ENCODE measurements at places on chromosomes 12 and 14.

DNA sequence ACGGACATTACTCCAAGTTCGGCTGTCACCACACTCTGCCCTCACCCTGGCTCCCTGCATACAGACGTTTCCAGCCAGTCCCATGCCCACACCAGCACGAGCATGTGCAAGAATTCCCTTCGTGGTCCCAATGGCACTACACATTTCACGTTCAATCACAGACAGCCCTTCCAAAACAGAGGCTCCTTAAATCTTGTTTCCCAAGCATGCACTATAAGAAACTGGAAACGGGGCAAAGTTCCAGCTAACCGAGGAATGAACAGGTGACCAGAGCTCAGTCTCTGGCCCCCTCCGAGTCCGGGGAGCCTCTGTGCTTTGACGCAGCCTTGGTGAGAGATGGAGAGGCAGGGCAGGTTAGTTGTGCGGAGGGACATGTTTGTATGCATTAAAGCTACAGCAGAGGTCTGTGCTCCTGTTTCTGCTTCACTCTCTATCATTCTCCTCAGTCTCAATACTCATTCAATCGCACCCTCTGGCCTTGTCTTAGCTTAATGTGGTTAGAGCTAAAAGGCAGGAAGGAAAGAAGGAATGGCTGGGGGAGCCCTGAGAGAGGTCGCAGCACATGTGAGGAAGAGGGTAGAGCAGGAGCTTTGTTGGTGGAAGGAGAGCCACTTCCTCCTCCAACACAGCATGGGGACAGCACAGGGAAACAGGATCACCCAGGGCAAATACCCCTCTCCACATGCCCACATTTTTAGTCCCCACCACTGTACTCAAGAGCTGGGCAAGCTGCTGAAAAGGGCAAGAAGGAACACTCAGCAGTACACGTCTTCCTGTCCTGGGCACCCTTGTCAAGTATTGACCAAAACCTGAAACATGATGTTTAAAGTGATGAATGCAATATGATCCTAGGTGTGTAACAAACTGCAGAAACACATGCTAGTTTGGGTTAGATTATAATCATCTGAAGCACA is 12.2 kb upstream of the SELPLG start:
- DNase-seq = no peak

DNA sequence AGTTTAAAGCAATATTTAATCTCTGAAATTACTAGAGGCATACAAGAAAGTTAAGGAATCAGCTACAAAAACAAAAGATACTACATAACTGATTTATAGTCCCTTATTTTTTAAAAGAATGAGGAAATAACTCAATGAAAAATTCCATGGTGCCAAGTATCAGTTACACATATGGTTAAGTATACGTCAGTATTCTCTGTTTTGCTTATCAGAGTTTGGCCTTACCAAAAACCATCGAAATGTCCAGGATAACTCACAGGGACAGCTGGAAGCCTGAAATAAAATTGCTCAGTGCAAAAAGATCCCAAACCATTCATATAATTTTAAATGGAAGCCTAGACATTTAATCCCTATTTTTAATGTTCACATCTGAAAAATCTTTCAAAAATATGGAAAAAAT is 3.6 kb downstream of the CFL2 start:
- DNase-seq = peak; percentile 20

DNA sequence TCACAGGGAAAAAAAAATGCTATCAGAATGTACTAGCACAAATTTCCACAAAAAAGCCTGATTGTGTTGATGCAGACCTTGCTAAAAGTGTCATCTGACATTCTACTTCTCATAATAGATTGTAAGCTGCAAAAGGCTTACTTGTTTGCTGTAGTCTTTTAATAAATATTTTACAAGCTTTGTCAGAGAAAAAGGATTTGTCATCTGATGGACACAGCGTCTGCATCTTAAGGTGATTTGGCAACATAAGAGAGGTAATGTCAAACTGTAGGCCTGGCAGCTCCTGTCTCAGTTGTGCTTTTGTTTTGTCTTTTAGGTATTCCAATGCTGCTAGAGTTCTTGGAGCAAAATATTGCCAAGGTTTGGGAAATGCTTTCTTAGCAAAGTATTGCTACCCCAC is 26.3 kb upstream of the KCNH3 start:
- no peak for DNase-seq

GRCh38 chr14:52949711-52950409 is 990 bp downstream of the FERMT2 start:
- DNase-seq = peak; percentile 47

DNA sequence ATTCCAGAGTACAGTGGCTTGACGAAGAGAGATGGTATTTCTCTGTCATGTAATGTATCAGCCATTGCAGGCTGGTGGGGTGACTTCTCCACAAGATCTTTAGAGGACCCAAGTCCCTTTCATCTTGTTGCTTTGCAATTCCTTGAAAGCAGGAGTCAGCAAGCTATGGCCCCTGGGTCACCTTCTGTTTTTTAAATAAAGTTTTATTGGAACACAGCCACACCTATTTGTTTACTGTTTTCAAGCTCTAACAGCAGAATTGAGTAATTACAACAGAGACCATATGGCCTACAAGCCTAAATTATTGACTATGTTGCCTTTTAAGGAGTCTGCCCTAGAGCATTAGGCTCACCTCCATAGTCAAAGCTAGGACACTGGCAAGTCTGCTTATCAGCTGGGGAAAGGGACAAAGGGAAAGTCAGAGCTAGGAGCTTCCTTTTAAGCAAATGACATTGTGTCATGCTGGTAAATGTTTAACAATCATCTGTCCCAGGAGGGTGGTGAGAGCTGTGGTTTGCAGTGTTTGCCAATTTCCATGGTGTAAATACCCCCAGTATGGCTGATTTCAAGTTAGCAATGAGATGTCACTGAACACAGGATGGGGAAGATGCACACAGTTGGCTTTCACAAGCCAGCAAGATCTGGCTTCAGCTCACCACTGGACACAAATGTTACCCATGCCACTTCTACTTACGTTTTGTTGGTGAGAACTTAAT is 87.7 kb upstream of the PWP1 start:
- no peak for DNase-seq

DNA sequence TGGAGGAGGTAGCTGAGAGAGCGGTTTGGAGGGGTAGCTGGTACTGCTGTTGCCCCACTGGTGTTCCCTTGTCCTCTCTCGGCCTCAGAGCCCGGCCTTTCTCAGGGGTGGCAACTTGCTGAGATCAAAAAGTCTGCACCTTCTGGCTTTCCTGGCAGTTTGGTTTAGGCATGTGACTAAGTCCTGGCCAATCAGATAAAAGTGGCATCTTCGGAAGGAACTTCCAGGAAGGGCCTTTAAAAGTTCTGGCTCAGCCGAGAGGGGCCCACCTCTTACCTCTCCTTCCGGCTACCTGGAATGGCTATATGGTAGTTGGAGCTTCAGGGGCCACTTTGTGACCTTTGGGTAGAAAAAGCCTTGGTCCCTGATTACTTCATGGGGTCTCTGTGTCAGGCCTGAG is 152.6 kb downstream of the GLT1D1 start:
- DNase-seq = no peak

- peak; percentile 53 for DNase-seq
Observed at GRCh38 chr14:100246809-100247428, 8.0 kb downstream of the YY1 start.
